ENCODE measurements at places on chromosomes 2 and 18.

- H3K4me1 ChIP-seq = peaks cover 24% of the 10 kb centered on the region
- no peaks in the 10 kb centered on the region for H3K27me3 ChIP-seq
- peaks cover 25% of the 10 kb centered on the region for H3K36me3 ChIP-seq
- peak overlapping the region; percentile 25 for H3K27ac ChIP-seq
Measured at GRCh38 chr2:221555494-221555846, 16.6 kb downstream of the EPHA4 start.

DNA sequence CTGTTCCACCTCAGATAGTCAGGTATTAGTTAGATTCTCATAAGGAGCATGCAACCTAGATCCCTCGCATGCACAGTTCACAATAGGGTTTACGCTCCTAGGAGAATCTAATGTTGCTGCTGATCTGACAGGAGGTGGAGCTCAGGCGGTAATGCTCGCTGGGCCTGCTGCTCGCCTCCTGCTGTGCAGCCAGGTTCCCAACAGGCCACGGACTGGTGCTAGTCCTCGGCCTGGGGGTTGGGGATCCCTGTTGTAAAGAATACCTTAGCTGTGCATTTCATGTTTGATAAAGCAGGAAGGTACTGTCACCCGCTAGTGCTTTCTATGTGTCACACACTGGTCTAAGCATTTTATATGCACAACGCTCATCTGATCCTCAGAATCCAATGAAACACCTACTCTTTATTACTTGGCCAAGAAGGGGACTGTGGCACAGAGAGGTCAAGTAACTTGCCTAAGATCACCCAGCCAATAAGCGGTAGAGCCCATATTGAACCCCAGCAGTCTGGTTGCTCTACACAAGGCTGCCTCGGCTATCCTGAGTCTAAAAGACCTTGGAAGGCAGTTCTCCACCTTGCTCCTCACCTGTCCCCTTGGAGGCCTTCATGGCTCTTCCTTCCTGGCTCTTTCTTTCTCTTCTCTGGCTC is 35.8 kb downstream of the SLC4A3 start:
- H3K36me3 ChIP-seq = no peaks in the 10 kb centered on the region
- no peak overlapping the region for H3K27ac ChIP-seq
- no peaks in the 10 kb centered on the region for H3K4me1 ChIP-seq
- H3K27me3 ChIP-seq = peaks cover 75% of the 10 kb centered on the region

DNA sequence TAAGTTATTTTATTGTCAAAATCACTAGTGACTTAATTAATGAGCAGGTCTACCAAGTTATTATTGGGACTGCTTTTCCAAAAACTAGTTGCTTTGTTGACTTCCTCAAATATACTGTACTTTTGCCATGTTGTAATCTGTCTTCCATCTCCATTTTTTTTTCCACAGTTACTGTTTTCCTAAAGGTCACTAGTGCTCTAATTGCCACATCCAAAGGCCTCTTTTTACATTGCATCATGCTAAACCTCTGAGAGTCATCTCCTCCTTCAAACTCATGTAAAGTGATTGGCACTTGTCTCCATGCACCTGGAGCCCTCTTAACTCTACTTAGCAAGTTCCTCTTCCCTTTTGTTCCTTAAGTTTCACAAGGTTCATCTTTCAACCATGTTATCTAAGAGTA is 11.8 kb downstream of the PMAIP1 start:
- H3K36me3 ChIP-seq = peaks cover 3% of the 10 kb centered on the region
- H3K4me1 ChIP-seq = peaks cover 6% of the 10 kb centered on the region
- DNase-seq = no peak
- no peak overlapping the region for H3K27ac ChIP-seq
- no peaks in the 10 kb centered on the region for H3K27me3 ChIP-seq

DNA sequence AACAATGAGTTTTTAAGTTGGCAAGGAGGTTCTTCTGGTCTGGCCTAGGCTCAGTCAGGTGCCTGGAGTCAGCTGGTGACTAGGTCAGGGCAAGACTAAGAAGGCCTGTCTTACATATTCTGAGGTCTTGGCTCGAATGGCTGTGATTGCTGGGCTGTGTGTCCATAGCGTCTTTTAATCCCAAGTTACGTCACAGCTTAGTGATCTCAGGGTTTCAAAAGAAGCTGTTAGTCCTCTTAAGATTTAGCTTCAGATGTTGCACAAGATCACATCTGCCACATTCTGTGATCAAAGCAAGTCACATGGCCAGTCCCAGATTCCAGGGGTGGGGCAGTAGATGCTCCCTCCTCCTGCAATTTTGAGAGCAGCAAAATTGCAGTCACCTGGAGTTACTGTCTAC is 61.3 kb downstream of the PKP4 start:
- DNase-seq = no peak
- no peaks in the 10 kb centered on the region for H3K27me3 ChIP-seq
- no peaks in the 10 kb centered on the region for H3K36me3 ChIP-seq
- no peak overlapping the region for H3K27ac ChIP-seq
- H3K4me1 ChIP-seq = no peaks in the 10 kb centered on the region

DNA sequence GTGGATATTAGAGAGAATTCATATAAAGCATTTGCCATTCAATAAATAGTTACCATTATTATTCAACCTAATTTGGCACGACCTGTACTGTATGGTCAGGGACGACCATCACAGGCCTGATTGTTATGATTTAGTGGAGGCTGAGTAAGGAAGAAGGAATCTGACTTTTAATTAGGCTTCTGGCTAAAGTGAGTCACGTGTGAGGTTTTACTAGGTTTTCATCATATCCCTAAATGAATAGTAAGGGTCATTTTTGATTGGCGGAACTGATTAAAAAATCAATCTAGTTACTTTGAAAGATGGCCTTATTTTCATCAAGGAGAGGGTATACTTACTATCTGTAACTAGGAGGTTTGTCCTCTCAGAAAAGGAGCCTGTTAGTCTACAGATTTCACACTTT is 143.4 kb downstream of the ADCYAP1 start:
- no peak overlapping the region for H3K27ac ChIP-seq
- H3K36me3 ChIP-seq = no peaks in the 10 kb centered on the region
- no peaks in the 10 kb centered on the region for H3K27me3 ChIP-seq
- DNase-seq = no peak
- H3K4me3 ChIP-seq = no peak overlapping the region

DNA sequence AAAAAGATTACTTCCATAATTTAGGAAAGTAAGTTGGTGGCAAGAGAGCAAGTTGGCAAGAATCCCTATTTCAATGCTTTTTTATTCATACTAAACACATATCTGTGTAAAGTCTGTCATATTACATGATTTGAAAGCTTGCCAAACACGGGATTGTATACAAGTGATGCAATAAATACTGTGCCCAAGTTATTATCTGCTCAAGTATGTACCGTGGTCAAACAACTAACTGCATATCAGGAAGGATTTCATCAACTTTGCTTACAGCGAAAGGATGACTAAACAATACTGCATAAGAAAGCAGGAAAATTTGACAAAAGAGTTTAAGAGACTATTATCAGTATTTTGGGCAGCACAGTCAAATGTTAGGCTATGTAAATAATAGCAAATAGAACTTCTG is 69.6 kb upstream of the SCN1A start:
- no peaks in the 10 kb centered on the region for H3K27me3 ChIP-seq
- no peaks in the 10 kb centered on the region for H3K4me1 ChIP-seq
- no peak overlapping the region for H3K27ac ChIP-seq
- DNase-seq = no peak

DNA sequence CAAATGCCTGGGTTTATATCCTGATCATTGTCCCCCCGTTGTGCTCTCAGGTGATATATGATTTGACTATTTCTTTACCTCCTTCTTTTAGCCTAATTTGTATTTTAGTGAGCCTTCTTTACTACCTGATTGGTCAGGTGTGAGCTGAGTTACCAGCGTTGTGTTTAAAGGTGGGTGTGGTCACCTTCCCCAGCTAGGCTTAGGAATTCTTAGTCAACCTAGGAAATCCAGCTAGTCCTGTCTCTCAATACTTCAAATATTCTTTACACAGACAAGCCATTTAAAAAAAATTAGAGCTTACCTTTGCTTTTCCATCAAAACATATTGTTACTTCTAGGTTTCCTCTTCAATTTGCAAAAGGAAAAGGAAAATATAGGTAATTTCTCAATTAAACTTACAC is 30.2 kb downstream of the KYNU start:
- no peak for DNase-seq
- H3K36me3 ChIP-seq = no peaks in the 10 kb centered on the region
- H3K27me3 ChIP-seq = peaks cover 12% of the 10 kb centered on the region
- H3K4me3 ChIP-seq = no peak overlapping the region

GRCh38 chr2:189203177-189203799 is 23.7 kb upstream of the COL5A2 start:
- H3K27ac ChIP-seq = no peak overlapping the region
- no peaks in the 10 kb centered on the region for H3K4me1 ChIP-seq
- H3K36me3 ChIP-seq = no peaks in the 10 kb centered on the region
- DNase-seq = no peak
- no peak overlapping the region for H3K4me3 ChIP-seq

- H3K4me1 ChIP-seq = no peaks in the 10 kb centered on the region
- H3K27me3 ChIP-seq = no peaks in the 10 kb centered on the region
- H3K36me3 ChIP-seq = no peaks in the 10 kb centered on the region
- H3K27ac ChIP-seq = no peak overlapping the region
- no peak for DNase-seq
- no peak overlapping the region for H3K4me3 ChIP-seq
Measured at GRCh38 chr18:38611036-38611964, 1045.7 kb upstream of the CELF4 start.

GRCh38 chr18:14914121-14914520 is 166.1 kb downstream of the ANKRD30B start:
- no peak for DNase-seq
- H3K4me1 ChIP-seq = no peaks in the 10 kb centered on the region
- H3K27me3 ChIP-seq = peaks cover 7% of the 10 kb centered on the region

DNA sequence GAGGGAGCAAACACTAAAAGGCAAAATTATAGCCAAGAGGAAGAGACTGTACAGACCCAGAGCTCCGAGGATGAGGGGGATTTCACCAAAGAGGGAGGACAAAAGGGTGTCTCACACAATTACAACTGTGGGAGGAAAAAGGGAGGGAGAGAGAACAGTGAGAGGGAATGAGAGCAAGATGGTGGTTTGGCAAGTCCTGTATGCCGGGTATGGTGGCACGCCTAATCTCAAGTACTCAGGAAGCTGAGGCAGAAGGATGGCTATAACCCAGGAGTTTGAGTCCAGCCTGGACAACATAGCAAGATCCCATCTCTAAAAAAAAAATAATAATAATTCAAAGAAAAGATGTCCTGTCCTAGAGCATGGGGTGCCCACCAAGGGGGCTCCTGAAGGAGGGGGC is 34.3 kb downstream of the NPC1 start:
- no peak overlapping the region for H3K4me3 ChIP-seq
- no peaks in the 10 kb centered on the region for H3K27me3 ChIP-seq
- peak overlapping the region; percentile 26 for H3K27ac ChIP-seq
- peaks cover 88% of the 10 kb centered on the region for H3K36me3 ChIP-seq
- no peak for DNase-seq

DNA sequence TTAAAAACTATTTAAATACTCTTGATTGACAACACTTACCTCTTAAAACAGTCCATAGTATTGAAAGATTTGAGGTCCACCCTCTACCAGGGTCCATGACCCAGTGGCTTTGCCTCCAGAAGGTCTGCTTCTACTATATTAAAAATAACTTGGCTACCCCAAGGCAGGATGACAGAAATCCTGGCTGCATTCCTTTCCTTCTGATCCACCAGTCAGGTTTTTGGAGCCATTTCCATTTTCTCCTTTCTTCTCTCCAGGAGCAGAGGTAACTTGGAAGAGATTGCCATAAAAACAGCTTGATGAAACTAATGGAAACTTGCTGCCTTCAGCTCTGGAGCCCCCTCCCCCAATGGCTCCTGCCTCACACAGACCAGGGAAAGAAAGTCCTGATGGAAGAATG is 2.6 kb upstream of the FAM171B start:
- no peak overlapping the region for H3K27ac ChIP-seq
- no peak overlapping the region for H3K4me3 ChIP-seq
- H3K4me1 ChIP-seq = no peaks in the 10 kb centered on the region
- no peaks in the 10 kb centered on the region for H3K36me3 ChIP-seq

DNA sequence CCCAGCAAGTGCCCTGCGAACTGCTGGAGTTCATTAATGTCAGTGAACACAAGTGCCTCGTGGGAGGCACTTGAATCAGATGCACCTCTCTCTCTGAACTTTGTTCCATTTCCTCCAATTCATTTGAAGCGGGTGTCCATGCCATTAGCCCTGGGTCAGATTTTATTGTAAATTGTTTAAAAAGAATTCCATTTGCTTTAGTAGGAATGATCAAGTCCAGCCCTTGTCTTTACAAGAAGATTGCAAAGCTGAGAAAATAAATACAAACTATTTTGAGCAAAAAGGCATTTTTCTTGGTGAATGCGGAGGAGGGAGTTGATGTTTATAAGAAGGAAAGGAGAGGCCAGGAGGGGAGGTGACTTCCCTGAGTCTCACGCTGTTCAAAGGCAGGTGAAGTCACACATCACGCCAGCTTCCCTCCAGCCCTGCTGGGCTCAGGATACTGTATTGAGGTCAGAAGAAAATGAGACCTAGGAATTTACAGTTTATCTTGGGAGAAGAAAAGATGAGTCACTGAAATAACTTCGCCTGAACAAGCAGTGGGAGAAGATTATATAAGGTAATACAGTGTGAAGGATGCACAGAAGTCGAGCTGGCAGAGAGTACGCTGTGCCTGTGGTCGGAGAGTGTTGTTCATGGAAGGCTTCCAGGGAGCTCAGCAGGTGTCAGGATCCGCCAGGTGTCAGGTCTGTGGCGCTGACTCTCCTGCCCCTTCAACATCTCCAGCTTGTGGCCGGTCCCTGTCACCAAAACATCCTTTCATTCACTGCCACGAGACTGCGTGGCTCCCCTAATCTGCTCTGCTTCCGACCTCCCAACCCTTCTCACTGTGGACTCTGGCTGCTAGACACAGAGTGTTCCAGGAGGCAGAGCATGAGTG is 36.5 kb downstream of the EFR3B start:
- H3K27ac ChIP-seq = no peak overlapping the region
- no peak overlapping the region for H3K4me3 ChIP-seq
- peaks cover 77% of the 10 kb centered on the region for H3K27me3 ChIP-seq
- DNase-seq = no peak

DNA sequence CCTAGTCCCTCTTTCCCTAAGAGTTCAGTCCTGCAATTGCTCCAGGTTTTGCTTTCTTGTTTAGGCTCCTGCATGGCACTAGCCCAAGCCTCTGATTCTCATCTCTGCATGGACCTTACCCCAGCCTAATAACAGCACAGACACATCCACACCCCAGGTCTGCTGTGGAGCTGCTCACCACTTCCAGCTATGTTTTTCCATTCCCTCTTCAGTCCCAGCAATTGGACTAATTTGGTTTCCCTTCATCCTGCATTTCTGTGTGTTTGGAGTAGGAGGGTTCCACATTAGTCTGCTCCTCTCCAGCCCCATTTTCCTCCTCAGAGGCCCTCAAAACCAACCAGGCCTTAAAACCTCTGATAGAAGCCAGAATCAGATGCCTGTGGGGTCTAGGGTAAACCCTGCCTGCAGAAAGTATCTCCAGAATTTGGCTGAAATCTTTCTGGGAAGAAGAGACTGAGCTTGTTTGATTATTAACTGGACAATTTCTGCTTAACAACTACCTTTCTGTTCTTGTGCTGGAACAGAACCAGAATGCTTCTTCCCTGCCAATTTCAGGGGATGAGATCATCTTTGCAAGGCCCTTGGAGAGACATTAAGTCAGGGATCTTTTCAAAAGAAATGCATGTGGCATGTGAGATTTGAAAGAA is 95.9 kb downstream of the GFPT1 start:
- H3K4me1 ChIP-seq = no peaks in the 10 kb centered on the region
- H3K36me3 ChIP-seq = no peaks in the 10 kb centered on the region
- H3K27ac ChIP-seq = no peak overlapping the region
- DNase-seq = no peak
- H3K27me3 ChIP-seq = peaks cover 31% of the 10 kb centered on the region
